OCI-M1 (cell line): ENCODE measurements at places on chromosomes 2 and 18.

GRCh38 chr2:39492716-39493115 is 55.6 kb upstream of the MAP4K3 start:
- DNase-seq: no peak

DNA sequence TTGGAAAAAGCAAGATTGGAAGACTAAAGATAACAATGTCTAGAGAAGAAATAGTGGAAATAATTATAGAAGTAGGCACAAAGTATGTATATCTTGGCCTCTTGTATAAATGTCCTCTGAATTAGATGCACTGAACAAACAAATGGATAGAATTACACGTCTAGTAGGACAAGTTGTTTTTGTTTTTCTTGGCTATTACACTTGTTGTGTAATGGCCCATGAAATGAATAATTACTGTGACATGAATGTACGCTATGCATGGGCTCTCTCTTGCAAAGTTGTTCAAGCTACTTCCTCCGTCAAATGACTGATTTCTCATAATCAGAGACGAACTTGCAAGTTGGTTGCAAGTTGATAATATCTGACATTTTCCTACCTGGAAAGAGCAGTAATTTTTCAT is 126.2 kb downstream of the PDE1A start:
- no peak for DNase-seq

GRCh38 chr2:80073134-80073561 is 231.4 kb downstream of the LRRTM1 start:
- peak; percentile 80 for DNase-seq

GRCh38 chr18:53864770-53865169 is 359.7 kb downstream of the MBD2 start:
- DNase-seq: peak; percentile 66
